Stimulated activated CD8-positive, alpha-beta memory T cell treated with anti-CD3 and anti-CD28 coated beads, Interleukin-4, amount 100 ng/mL, for 1 hour (primary cell): ENCODE measurements at places on chromosomes 7 and 10.

DNA sequence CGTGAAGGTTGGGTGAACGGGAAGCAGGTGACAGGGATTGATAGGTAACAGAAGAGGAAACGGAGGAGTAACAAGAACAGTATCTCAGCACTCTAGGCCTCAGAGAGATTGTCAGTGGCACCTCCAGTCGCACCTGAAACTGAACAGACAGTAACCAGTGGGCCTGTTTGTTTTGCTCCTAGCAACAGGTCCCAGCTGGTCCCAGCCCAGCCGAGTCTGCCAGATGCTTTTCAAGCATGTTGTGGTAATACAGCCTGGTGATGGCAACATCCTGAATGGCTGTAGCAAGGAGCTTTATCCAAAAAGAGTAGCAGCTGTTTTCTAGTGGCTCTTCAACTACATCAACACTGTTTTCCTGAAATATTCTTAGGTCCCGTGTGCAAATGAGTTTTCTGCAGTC, 4.7 kb downstream of the CACNB2 start:
- no peak for DNase-seq

- no peak for DNase-seq
Measured at GRCh38 chr10:104252368-104252767, 2.3 kb upstream of the GSTO1 start.

DNA sequence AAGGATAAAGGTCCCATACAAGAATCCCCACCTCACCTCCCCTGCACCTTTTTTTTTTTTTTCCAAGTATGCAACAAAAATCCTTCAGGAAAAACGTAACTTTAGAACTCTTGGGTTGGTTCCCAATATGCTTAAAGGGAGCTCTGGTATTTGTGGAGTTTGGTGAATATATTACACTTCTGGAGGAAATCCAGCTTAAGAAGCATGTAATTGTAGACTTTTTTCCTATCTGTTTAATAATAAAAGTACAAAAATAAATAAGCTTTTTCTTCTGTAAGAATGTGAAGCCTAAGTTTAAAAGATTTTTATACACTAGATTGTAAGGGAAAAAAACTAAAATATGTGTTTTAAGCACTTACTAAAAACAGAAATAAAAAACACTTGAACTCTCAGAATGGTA, 102.3 kb downstream of the SORBS1 start:
- DNase-seq, result no peak

- DNase-seq, result no peak
Measured at GRCh38 chr10:44824607-44825006, 86.5 kb upstream of the TMEM72 start.

- DNase-seq, result no peak
Measured at GRCh38 chr7:114416129-114416990, 1.7 kb downstream of the FOXP2 start.

GRCh38 chr10:130208807-130209206, 72.6 kb downstream of the GLRX3 start:
- DNase-seq, result no peak
